ENCODE measurements at places on chromosomes 3 and 15. TPM values are rescaled to one million over a fixed set of nuclear protein-coding genes. Genes with fewer than 3 reads are reported as not detected.

The EAF2 gene
- total RNA-seq, result 0.51 TPM

The MYL3 gene
- total RNA-seq, result not detected

The COX5A gene
- 82.1 TPM for total RNA-seq

The DPPA4 gene
- not detected for total RNA-seq

The HIGD1A gene
- 102 TPM for total RNA-seq

The USP13 gene
- total RNA-seq, result 18.5 TPM

The EIF5A2 gene
- total RNA-seq, result 3.7 TPM

The STRA6 gene
- under 0.01 TPM for total RNA-seq

The NANOGP8 gene
- total RNA-seq, result not detected

The CA12 gene
- 0.38 TPM for total RNA-seq

The DUOXA2 gene
- total RNA-seq, result not detected

The SUCNR1 gene
- total RNA-seq, result not detected

The OXTR gene
- 1.3 TPM for total RNA-seq

The HACL1 gene
- total RNA-seq, result 33.4 TPM

The MST1R gene
- total RNA-seq, result 0.13 TPM

The RNU5B-1 gene
- not detected for total RNA-seq

The NEK11 gene
- 2.3 TPM for total RNA-seq

Data from dermis microvascular lymphatic vessel endothelial cell (primary cell).